ENCODE measurements at places on chromosomes 11 and 22.

DNA sequence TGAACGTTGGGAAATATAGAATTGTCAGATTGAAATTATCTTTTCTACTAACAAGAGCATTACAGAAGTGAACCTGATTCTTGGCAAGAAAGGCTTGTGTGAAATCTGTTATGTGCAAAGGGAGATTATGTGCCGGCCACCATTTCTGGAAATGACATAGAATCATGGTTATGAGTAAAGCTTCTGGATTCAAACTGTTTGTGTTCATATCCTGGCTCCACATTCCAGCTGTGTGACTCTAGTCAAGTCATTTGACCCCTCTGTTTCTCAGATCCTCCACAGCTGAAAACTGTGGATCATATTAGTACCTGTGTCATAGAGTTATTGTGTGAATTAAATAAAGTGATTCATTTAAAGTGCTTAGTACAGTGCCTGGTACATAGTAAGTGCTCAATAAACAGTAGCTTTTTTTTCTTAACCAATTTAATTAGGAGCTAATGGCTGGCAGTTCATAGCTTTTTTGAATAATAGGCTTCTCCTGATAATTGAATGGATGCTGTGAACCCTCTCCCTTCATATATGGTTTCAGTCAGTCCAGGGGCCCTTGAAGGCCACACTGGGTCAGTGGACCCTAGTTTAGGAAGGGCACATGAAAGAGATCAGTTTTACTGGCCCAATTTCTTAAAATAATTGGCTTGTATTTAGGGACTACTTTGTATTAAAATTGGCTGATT is 34.6 kb downstream of the EHF start:
- DNase-seq, result no peak

DNA sequence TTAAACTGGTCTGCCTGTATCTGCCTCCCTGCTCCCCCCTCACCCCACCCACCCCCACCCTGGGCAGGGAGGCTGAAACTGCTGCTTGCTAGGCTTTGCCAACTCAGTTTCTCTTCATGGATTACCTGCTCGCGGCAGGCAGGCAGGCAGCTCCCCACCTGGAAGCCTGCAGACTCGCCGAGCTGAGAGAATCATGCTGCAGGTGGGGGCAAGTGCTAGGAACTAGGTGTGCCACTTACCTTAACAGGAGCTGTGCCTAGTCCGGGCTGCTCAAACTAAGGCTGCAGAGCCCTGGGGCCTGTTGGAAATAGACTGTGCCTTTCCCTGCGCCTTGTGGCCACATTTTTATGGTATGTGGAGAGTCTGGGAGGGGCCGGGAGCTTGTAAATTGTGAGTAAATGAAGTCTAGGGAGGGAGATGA is 30.3 kb downstream of the MARK2 start:
- DNase-seq, result no peak

- DNase-seq, result no peak
Measured at GRCh38 chr22:36649066-36649465, 54.5 kb downstream of the CACNG2 start.

GRCh38 chr11:26227301-26227746 is 104.6 kb upstream of the ANO3 start:
- DNase-seq, result no peak

DNA sequence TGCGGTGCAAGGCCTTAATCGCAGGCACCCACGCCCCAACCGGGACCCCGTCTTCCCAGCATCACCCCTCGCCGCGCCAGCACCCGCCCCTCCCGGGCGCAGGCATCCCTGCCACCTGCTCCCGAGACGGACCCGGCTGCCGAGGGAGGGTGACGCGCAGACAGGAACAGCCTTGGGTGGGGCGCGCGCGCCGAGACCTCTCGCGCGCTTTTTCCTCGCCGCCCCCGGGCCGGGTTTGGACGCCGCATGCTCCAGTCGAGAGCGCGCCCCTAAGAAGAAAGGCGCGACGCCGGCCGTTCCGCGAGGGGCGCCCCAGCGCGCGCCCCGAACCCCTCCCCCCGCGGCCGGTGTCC is 504 bp downstream of the CFL1 start:
- DNase-seq, result peak; percentile 74
